Right kidney (tissue), 9 donors: ENCODE measurements at places on chromosomes 2 and 18.

GRCh38 chr2:8412586-8412985 is 269.3 kb upstream of the ID2 start:
- DNase-seq, result peak; percentile 11

DNA sequence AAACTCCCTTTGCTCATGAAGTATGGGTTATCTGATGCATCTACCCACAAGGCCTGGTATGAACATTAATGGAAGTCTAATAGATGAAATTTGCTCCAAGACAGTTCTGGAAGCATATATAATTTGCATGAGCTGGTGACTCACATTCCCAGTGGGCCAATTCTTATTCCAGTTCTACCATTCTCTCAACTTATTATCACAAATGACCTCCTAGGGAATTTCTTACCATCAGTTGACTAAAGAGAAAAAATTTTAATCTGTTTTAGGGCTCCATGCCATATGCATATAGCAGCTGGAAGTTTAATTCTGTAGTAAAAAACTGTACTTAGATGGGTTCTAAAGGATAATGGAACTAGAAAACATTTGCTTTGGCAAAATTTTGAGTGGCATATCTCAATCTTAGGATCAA is 165.2 kb upstream of the COL3A1 start:
- no peak for DNase-seq

- no peak for DNase-seq
Measured at GRCh38 chr2:33250417-33251029, 225.9 kb upstream of the RASGRP3 start.

DNA sequence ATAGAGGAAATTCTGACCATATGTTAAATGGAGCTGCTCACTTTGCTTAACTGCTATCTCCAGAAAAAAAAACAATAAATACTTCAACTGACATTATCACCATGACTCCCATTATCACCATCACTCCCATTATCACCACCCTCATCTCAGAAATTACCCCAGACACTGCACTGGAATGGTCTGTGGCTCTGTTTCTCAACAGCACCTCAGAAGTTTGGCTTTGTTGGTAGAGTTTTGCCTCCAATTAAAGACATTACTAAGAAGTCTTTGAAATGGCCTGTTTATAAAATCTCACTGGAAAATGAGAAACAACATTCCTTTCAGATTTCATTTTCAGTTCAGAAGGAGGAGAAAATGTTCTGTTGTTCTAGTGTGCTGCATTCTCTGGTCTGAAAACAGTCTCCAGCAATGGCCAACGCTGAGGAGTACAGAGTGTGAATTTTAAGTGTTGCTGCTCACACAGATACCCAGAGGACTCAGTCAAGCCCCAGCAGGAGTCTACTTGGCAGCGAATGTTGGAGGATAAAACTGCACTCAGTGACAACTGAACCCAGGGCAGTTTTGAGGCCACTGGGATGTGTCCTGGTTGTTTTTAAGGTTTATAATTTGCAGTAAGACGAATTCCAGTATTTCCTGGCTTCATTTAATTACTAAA is 364.5 kb upstream of the CDH2 start:
- no peak for DNase-seq

DNA sequence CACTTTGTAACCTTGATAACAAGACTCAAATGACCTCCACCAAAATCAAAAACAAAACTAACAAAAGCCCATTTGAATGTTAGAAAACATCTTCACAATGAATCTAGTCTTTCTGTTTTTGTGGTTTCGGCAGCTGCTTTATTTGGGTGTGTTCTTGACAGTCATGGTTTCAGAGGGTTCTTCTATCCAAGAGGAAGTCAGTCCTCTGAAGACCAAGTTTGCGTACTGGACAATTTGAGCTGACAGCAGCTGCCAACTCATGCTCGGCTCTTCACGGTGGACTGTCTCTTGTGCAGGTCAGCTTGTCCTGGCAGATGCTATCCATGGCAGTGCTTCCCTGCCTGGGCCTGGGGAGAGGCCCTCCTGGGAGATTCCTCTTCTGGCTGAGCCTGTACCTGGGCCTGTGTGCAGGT is 91.0 kb downstream of the TMEM17 start:
- no peak for DNase-seq

GRCh38 chr2:348361-348916 is 60.5 kb upstream of the ALKAL2 start:
- DNase-seq, result no peak

DNA sequence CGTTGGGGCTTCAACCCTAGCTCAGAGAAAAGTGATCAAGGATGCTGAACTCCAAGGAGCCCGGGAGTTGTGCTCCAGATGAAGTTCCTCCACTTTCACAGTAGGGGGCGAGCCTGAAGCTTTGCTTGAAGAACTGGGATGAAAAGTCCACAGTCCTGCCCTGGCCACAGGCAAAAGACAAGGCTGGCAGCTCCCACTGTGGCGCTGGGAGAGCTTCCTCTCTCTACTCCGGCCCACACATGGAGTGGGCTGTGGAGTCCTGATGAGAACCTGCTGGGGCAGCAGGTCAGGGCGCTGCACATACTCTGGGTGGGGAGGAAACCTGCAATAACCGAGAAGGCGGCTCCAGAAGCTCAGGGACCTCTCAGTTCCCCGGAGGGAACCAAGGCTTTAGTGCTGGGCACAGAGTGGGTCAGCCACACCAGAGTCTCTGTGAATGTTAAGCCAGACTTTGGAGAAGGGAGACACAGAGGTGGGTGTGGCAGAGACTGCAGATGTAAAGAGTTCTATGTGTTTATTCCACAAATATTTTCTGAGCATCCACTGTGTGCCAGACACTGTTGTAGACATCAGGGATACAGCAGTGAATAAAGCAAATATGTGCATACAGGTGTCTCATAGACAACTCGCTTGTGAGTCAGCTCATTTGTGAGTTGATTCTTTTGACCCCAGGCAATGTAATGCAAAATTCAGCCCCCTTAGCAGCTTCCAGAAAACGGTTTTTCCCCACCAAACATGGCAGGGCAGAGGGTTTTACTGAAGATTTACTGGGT is 48.0 kb upstream of the MRPL33 start:
- peak; percentile 58 for DNase-seq

GRCh38 chr2:209525331-209525730 is 101.5 kb downstream of the MAP2 start:
- DNase-seq, result no peak

GRCh38 chr2:135590619-135591260 is 59.5 kb downstream of the R3HDM1 start:
- DNase-seq, result no peak

DNA sequence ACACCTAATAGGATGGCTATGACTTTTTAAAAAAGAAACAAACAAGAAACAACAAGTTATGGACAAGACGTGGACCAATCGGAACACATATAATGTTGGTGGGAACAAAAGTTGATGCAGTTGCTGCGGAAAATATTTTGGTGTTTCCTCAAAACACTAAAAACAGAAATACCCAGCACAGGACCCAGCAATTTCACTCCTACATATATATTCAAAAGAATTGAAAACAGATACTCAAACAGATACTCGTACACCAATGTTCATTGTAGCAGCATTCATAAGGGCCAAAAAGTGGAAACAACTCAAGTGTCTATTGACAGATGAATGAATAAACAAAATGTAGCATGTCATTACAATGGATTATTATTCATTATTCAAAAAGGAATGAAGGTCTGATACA is 12.1 kb downstream of the CCDC141 start:
- DNase-seq, result no peak

DNA sequence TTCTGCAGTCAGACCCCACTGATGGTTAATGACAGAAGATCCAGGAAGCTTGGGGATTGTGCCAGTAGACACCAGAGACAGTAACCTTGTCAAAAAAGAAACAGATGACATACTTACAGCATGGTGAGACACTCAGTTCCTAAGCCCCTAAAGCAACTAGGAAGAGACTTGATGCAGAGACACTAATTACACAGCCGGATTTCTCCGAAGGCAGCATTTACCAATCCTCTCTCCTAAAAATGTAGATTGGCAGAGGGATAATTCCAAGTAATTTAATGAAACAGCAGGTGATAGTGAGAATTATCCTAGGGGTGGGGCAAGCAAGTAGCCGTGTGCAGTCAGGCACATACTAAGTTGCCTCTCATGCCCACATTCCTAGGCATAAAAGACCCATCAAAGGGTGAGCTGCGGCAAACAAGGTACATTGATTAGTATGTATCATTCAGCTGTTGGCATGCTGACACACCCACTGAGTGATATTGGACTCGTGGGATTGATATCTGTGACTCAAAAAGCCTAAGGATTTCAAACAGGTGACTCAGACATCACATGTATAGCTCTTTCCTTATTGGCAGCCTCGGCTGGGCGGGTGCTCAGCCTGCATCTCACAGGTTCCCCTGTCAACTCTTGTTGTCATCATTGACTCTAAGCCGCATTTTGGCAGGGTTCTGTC is 296.7 kb upstream of the ATP5MC3 start:
- DNase-seq, result no peak

- DNase-seq, result no peak
Measured at GRCh38 chr2:240532031-240532775, 25.6 kb downstream of the ANKMY1 start.

DNA sequence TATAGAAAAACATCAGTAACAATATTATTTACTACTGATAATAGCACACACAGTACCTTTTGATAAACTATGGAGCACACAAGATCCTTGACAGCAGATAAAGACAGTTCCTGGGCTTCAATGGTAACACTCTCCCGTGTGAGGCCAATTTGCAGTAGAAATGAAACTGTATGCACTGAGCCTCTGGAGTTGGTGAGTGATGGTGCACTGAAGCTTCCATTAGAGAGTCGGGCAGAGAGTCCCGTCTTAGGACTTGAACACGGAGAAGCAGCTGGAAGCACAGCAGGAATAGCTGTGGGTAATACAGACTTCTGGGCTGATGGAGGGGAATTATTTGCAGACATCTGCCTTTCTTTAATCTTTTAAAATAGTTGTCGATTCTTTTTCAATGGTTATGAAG is 8.5 kb downstream of the PRKD3 start:
- no peak for DNase-seq

DNA sequence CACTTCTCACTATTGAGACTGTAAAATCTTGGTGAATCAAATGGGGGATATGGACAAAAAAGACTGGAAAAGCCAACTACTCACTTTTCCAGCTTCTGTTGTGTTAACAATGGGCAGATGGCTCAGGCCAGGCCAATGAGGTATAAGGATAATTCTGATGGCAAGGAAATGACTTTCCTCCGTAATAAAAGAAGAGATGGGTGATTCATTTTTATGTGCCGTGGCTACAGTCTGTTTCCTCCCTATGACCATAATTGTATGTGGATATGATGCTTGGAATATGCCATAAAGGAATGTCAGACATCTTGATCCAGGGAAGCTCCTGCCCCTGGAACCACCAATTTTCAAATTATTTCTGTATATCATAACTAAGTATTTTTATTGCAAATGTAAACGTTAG is 406.8 kb downstream of the CCDC85A start:
- no peak for DNase-seq

GRCh38 chr2:120539424-120539936 is 193.5 kb downstream of the INHBB start:
- no peak for DNase-seq

- DNase-seq, result no peak
Measured at GRCh38 chr2:104412384-104412783, 441.5 kb upstream of the POU3F3 start.

- DNase-seq, result no peak
Measured at GRCh38 chr2:226020176-226020575, 620.7 kb downstream of the NYAP2 start.

- DNase-seq, result no peak
Measured at GRCh38 chr2:172860336-172860707, 124.7 kb downstream of the RAPGEF4 start.

DNA sequence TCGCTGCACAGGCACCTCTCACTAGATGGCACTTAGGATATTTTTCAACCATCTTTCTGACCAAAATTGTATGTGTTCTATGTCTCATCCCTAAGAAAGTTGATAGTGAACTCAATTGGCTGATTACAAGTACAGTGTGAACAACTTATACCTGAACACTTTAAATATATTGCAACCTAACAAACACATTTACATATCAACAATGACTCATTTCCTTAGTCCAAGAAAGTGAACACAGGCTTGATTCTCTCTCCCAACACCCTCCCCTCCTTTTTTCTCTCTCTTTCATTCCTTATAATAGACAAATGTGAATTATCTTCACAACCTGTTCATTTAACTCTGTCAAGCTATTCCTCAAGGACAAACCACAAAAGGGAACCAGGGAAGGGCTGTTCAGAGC is 192.0 kb downstream of the SLC8A1 start:
- no peak for DNase-seq

GRCh38 chr18:63373161-63373560 is 6.2 kb upstream of the KDSR start:
- no peak for DNase-seq

GRCh38 chr18:21342372-21342771 is 100.3 kb downstream of the GREB1L start:
- DNase-seq, result no peak

DNA sequence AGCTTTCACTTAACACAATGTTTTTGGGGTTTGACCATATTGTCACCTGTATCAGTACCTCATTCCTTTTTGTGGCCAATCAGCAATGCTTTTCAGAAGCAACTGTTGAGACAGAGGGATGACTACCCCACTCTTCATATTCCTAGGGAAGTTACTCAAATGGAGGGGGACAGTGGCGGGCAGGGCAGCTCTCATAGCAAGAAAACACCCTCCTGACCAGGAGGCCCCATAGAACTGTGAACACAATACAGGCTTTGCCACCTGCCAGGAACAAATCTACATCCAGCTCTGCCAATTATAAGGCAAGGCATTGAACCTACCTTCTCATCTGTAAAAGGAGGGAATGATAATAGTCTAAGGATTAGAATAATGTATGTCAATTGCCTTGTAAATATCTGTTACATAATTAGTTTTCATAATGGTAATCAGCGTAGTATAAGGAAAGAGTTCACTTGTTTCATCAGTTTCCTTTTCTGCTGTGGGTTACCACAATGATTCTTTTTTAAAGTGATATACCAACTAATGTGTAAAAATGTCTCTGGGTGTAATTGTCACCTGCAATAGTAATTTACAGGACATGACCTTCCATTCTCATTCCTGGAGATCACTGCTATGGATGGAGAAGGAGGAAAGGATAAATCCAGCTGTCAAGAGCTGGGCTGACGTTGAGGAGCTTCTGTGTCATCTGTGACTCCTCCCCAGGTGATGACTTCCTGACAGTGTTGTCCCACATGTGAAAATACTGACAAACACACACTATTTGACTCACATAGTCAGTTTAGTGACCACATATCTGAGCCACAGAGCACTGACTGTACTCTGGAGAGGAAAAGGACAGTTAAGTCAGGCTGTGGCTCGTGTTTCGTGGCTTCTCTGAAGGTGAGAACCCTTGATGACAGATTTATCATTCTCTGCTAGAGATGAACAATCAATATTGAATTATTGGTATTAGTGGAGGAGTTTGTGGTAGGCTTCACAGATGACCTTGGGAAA is 13.5 kb downstream of the ALPK2 start:
- no peak for DNase-seq
